ENCODE measurements at places on chromosomes 4 and X.

DNA sequence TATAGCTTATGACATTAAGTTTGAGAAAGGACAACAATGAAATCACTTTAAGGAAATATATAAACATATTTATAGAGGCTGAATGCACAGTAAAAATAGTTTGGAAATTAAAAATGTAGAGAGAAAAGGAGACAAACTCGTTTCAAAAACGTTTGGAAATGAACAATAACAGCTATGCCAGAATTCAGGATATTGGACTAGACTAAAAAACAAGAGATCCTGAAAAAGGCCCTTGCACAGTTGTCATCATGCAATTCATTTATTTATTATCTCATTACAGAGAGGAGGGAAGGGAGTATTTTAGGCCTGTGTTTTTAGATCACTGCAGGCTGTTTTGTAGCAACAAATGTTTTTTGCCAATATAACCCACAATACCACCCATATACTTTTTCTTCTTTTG is 527.2 kb downstream of the ADGRL3 start:
- DNase-seq = no peak

DNA sequence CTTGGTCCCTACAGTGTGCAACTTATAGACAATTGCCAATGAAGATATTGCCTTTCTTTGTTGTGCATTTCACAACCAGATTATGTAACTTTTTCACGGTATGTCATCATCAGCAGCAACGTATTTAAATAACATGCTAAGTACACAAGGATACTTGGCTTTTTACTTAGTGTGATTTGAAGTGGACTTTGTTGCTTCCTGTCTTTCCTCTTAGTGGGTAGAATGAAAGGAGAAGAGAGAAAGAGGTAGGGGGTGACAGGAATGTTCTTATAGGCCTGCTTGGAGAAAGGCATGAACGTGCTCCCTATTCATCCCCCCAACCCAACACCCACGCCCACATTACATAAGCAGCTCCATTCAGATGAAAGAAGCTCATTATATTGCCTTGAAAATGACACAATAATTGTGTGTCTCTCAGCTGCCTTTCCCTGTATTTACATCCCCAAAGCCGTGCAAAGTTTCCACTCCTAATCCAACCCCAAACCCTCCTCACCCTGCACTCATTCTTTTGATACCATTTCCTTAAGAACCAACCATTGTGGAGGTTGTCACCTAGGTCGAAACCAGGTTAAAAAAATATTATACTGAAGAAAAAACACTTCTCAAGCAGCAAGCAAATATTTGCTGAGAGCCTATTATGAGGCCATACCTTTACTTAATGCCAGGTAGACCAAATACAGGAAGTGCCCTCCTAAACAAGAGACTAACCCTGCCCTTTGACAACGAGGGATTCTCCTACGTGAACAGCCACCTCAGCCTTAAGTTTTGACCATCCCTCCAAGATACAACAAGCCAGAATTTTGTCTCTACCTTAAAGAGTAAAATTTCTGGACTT is 25.2 kb upstream of the GK start:
- no peak for DNase-seq

DNA sequence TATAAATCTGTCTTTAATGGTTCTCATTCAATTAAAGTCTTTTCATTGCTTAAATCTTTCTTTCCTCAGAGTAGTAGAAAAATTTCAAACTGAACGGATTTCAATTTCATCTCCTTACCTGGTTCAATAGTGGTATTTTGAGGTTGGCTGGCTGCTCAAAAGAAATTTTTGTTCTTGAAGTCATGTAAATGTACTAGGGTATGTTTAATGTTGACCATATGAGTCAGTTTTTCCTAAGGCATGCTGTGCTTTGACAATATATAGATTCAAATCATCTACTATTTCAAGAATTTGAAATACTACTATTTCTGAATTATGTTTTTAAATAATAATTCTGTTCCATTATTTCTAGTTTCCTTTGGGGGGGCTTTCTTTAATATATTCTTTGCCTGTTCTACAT is 105.5 kb downstream of the PACRGL start:
- no peak for DNase-seq

- no peak for DNase-seq
These were observed 147.8 kb upstream of the PAQR3 start for GRCh38 chr4:79087071-79087470.

DNA sequence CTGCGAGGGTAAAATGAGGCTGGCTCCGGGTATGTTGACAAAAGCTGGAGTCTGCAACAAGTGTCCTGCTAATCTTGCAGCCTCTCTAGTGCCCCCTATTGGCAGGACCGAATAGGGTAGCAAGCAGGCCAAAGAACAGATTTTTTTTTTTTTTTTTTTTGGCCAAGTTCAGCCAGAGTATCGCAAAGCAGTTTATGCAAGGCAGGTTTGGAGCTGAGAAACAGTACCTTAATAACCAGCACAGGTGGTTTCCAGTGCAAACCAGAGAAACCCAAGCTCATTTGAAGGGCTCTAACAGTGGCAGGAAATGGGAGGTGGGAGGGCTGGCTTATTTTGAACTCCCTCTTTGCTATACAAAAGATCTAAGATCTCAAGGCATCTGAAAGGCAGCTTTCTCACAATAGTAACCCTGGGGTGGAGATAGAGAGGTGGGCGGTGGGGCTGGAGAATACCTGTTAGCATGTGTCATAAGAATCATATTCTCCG is 38.2 kb upstream of the OCIAD2 start:
- DNase-seq = peak; percentile 13

GRCh38 chr4:2261853-2262144 is at the start of gene MXD4:
TSS of gene MXD4 (minus strand) at chr4:2262109. CDS start at chr4:2261980, 129 bp downstream.
- DNase-seq = no peak

- no peak for DNase-seq
These were observed 6.3 kb downstream of the GPAT3 start for GRCh38 chr4:83542225-83542624.

DNA sequence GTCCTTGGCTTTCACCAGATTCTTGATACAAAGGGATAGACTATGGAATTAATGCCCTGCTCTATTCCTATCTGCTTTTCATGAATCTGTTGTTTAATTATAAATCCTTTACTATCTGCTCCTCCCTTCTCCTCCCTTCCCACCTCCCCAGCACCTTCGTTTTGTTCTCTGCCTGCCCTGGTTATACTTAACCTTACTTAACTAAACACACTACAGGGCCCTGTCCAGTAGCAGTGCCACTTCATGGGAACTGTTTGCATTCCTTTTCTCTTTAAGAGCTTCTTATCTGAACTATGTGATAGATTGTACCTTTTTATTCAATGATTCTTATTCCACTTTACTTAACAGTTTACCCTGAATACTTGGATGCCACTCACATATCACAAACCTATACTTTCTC is 830 bp downstream of the HOPX start:
- DNase-seq = no peak

GRCh38 chrX:154840856-154841255 is 6.4 kb upstream of the SMIM9 start:
- peak; percentile 43 for DNase-seq

GRCh38 chrX:41137589-41137988 is 52.3 kb downstream of the USP9X start:
- peak; percentile 10 for DNase-seq

- peak; percentile 0 for DNase-seq
These were observed 518.0 kb downstream of the RPA4 start for GRCh38 chrX:97401586-97402136.

DNA sequence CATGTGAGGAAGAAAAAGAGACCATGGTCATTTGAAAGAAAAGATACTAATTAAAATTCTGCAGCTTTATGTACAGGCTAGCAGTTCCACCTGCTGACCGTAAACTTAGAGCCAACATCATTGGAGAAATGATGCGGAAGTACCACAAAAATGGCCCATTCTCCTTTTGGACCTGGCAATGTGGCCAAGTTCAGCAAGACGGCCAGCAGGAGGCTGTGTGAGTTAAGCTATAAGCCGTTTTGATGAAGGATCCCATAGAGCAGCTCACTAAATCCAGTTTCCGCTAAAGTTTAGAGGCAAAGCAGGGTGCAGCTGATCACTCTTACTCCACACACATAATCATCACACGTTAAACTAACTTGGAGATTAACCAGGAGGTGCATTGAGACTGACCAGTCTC is 133.8 kb downstream of the LDB2 start:
- DNase-seq = no peak

DNA sequence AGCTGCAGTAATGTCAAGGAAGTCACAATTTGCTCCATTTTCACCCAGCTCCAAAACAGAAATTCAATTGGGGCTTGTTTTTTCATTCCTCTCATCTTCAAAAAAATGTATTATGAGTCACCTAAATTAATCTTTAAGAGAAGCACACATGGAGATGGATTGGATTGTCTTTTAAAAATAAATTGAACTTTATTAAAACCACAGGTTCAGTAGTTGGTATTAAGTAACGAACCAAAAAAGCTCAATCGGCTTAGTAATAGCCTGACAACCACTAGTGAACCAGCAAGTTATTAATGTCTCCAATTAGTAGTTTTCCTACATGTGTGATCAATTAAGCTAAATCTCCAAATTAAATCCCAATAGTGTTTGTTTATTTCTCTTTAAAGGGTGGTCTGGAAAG is 283.5 kb upstream of the GIMD1 start:
- no peak for DNase-seq

GRCh38 chr4:146534178-146534577 is 12.4 kb upstream of the SLC10A7 start:
- no peak for DNase-seq

DNA sequence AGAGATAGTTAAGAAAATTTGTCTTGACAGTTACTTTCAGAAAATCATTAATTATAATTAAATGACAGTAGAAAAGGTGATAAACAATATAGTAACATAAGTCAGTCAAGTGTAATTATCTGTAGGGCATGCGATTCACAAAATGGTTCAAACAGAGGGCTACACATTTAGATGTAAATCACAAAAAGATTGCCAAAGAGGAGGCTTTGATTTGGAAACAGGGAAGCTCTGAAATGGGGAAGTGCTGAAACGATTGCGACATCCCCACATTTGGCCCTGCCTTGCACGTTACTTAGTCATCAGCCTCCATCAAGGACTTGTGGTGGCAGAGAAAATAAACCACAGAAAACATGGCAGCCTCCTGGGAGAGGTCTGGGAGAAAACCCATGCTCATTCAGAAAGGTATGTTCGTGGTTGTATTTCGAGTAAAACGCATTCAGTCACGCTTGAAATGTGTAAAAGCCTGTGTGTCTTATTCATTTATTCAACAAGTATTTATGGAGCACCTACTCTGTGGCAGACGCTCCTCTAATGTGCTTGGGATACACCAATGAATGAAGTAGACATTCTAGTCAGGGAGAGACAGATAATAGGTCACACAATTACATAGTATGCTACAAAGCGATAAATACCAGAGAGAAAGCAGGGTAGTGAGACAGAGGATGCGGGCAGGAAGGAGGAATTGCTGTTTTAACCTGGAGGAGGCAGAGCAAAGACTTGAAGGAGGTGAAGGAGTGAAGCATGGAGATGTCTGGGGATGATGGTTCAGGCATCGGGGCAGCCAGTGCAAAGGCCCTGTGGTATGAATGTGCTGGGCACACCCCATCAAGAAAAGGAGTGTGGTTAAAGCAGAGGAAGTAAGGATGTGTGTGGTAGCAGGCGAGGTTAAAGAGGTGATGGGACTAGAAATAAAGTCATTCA is 7.8 kb downstream of the RBM47 start:
- peak; percentile 90 for DNase-seq

DNA sequence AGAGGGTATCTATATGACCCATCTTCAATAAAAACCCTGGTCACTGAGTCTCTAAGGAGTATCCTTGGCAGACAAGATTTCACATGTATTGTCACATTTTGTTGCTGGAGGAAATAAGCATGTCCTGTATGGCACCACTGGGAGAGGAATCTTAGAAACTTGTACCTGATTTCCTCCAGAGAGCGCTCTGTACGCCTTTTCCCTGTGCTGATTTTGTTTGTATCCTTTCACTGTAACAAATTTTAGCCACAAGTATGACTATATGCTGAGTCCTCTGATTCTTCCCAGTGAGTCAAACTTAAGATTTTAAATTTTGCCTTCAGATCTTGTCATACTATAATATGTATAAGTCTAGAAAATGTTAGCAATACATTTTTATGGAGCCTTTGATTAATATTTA is 102.8 kb downstream of the ITIH6 start:
- no peak for DNase-seq

DNA sequence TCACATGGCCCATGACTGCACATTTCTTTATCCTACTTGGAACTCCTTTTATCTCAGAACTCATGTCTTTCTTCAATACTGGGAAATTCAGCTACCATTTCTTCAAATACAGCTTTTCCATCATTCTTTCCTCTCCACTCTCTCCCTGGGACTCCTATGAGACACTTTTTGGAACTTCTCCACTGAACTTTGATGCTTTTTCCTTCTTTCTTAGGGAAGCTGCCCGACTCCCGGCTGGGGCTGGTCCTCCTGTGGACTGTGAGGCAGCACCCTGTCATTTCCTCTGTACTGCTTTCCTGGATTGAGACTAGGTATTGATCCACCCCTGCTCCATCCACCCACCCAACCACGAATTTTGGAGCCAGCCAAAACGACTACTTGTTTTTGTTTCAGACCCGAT is 40.0 kb downstream of the ZFYVE28 start:
- no peak for DNase-seq

GRCh38 chrX:133373386-133374079 is 41.8 kb downstream of the GPC4 start:
- DNase-seq = no peak

- no peak for DNase-seq
These were observed 31.7 kb downstream of the PSAPL1 start for GRCh38 chr4:7403001-7403400.

GRCh38 chrX:22117633-22118032 is 85.5 kb downstream of the PHEX start:
- no peak for DNase-seq

GRCh38 chrX:13694359-13694758 is 5.4 kb downstream of the RAB9A start:
- DNase-seq = no peak

Measured in ACHN (cell line).